ENCODE measurements at places on chromosomes 5 and 9.

GRCh38 chr5:1901061-1901460 lies 18.3 kb upstream of the IRX4 start:
- no peak for DNase-seq

DNA sequence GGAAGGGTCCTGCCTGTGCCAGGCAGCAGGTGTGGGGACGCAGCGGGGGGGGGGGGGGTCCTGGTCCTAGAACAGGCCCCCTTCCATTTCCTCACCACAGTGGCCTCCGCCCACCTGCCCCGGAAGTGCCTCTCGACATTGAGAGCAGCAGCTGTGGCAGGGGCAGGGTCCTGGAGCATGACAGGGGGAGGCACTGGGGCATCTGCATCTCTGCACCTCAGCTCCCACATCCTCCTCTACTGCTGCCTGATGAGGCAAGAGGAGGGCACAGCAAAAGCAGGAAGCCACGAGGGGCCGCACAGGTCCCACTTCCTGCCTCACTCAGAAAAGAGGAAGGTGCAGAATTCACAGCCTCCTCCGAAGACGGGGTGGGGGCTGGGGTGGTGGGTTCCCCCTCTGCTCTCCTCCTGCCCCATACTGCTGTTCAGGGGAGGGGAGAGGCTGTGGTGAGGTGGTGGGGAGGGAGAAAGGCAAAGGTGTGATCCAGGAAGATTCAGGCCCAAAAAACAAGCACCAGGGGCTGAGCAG lies 14.8 kb downstream of the AKNA start:
- peak; percentile 85 for DNase-seq

DNA sequence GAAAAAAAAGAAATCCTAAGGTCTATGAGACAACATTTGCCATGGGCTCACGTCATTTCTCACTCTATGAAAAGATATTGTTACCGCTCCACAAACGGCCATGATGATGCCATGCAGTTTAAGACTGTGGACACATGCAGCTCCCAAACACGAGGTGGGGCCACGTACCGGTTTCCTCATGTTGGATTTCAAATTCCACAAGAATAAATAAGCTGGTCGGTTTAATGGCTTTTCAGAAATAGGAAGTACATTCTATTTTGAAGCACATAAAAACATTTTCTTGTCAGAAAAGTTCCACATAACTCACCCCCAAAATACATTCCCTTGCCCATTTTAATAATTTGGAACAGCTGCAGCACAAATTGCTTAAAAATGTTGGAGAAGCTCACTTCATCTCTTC lies 130.6 kb downstream of the MYO10 start:
- no peak for DNase-seq

DNA sequence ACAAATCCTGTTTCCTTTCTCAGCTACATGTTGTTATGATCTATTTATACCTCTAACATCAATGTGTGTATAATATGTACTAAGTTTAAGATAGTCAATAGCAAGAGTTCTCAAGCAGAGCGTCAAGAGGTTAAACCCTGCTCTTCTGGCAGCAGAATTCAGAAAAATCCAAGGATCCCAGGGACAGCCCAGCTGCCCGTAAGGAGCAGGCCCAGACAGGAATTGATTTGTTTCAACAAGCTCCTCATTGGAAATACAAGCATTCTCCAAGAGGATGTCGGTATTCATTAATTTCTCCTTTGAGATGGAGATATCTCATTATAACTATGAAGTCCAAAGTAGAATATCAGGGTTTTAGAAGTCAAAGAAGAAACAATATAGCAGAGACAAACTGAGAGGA lies 14.9 kb downstream of the EFNA5 start:
- DNase-seq = no peak

DNA sequence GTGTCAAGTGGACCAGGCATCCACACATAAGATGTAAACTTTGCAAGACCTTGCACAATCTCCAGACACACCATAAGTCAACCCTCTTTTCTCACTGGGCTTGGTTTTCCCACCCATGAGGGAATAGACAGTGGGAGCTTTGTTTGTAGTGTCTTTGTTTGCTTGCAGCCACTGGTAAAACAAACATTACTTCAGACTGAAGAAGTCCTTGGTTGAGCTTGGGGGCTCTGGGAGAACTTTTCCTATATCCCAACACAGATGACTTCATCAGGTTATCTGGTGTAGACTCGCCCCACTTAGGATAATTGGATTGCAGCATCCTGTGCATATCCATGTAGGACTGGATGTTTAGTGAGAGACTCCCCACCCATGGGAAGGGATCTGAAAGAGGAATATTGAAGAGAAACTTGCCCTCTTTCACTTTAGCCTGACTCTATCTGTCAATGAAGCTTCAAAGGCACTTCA lies 11.5 kb upstream of the ADGRV1 start:
- no peak for DNase-seq

DNA sequence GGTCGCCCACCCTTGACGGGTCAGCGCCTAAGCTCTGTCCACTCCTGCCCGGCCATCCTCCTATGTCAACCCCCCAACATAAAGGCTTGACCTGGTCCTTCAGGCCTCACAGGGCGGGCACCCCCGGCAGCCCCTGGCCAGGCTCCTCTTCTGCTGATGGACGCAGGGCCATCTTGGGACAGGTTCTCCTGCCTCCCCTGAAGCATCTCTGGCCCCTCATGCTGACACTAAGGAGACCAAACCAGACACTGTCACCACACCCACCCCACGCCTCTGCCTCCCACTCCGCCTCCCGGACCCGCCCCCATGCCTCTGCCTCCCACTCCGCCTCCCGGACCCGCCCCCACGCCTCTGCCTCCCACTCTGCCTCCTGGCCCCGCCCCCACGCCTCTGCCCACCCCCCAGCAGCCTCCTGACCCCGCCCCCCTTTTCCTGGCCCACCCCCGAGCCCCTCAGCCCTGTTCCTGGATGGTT lies 6.8 kb downstream of the OBP2A start:
- no peak for DNase-seq

- peak; percentile 80 for DNase-seq
Observed at GRCh38 chr9:70257991-70258691, 637 bp upstream of the SMC5 start.

GRCh38 chr5:159605585-159605984 lies 275.3 kb upstream of the IL12B start:
- DNase-seq = no peak

- no peak for DNase-seq
Observed at GRCh38 chr9:33162721-33163311, 4.3 kb downstream of the B4GALT1 start.

- DNase-seq = no peak
Observed at GRCh38 chr9:4902135-4902475, 83.0 kb upstream of the JAK2 start.

DNA sequence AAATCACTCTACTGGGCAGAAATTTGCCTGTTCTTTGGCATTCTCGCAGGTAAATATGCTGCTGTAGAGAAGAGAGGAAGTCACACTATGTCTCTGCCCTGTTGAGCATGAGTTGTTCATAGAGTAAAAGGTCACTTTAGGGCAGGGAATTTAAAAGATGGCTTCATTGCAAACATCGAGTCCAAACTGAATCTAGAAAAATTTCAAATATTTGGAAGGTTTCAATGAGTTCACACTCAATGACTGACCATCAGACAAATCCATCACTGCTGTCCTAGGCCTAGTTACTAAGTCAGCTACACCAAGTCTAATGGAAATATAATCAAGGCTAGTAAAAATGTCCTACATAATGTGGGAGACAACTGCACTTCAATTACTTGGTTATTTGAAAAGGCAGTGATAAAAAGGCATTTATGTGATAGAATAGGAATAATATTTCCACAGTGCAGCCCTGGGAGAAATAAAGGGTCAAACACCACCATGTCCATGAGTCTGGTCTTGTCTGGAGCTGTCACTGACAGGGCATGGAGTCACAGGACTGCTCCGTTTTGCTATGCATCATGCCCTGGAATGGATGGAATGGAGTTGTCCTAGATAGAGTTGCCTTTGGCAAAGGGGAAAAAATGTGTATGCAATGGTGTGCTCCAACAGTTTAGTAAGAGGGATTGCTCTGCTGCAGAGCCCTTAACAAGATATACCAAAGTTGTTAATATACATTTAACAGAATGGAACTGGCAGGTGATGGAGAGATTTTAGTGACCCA lies 218.5 kb upstream of the DAPK1 start:
- no peak for DNase-seq

DNA sequence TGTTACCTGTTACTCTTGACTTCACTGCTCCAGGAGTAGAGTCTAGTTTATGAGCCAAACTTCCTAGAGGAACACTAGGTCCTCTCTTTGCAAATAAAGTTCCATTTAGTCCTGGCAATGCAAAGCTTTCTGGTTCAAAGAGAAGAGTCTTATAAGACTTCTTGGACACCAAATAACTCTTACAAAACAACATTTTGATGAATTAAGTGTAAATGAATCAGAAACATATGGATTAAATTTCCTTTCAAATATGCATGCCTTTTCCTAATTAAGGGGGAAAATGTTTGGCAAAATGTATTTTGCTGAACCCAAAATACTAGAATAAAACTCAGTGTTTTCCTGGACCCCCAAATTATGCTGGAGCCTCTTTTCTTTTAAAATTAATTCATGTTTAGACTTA lies 388.0 kb downstream of the FGF10 start:
- DNase-seq = no peak

- DNase-seq = no peak
Observed at GRCh38 chr9:19232823-19233194, 2.3 kb downstream of the DENND4C start.

- DNase-seq = no peak
Observed at GRCh38 chr5:114473541-114473940, 111.7 kb downstream of the KCNN2 start.

DNA sequence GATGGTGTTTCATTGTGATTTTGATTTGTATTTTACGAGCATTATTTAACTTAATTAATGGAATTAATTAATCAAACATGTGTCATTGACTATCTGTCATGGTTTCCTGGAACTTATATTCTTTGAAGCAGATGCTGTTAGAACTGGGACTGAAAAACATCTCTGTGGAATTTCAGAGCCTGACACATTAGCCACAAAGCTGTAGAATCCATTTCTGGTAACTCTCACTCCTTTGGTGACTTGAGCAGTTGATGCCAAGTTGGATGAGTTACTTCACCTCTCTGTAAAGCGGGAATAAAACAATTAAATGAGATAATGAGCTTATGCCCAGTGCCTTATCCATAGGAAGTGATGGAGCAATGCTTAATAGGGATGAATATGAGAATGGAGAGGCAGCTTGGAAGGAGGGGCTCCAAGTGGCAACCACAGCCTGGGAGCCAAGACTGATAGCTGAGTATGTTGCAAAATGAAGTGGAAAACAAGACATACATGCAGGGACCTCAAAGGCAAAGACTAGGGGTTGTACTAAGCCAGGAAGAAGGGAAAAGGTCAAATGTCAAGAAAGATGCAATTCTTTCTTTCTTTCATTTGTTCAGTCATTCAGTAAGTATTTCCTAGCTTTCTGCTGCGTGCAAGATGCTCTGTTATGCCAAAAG lies 23.1 kb upstream of the ADRA1B start:
- DNase-seq = no peak

GRCh38 chr5:154372661-154373060 lies 73.1 kb upstream of the SAP30L start:
- DNase-seq = no peak

DNA sequence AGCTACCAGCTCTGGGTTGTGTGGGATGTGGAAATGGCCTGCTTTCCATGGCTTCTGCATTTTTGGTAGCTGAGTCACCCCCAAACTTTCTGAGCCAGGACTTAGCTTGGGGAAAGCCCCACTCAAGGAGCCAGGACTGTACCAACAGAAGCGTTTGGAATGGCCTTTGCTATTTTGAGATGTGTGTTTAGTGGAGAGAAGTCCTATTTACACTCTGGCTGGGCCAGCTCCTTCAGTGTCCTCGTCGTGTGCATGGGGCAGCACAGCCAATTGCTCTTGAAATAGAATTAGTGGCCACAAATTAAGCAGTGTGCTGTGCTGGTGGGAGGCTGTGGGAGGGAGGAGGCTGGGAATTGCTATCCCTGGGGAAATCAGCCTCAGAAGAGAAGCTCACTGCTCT lies 51.6 kb downstream of the ENTREP1 start:
- DNase-seq = no peak

- peak; percentile 79 for DNase-seq
Observed at GRCh38 chr5:169805527-169805934, 168.5 kb downstream of the DOCK2 start.

GRCh38 chr9:8857068-8857925 lies 1057.7 kb upstream of the DMAC1 start:
- peak; percentile 50 for DNase-seq

- DNase-seq = no peak
Observed at GRCh38 chr9:71895117-71895516, 15.9 kb downstream of the ABHD17B start.

GRCh38 chr5:38451074-38451725 lies 105.2 kb downstream of the LIFR start:
- no peak for DNase-seq

GRCh38 chr5:127875235-127876021 lies 172.2 kb downstream of the CCDC192 start:
- no peak for DNase-seq

All from activated CD8-positive, alpha-beta memory T cell treated with anti-CD3 and anti-CD28 coated beads, Interleukin-2, amount 50 U/mL, for 48 hours (primary cell).